GM23338 (cell line): ENCODE measurements at places on chromosomes 7 and 10.

DNA sequence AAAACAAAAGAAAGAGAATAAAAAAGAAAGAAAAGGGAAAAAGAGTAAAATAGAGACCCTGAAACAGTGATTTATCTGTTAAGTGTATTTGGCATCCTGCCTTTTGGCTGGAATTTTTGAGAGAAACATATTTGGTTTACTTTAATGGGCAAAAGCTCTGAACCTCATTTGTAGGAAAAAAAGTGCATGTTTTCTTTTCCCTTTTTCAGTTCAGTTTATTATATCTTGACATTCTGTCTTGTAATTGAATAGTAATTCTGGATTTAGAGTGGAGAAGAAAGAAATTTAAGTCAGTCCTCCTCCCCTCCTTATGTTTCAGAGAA, 69.5 kb downstream of the ARID5B start:
- no peak for DNase-seq

GRCh38 chr7:66657798-66658197, 29.1 kb downstream of the KCTD7 start:
- no peak for DNase-seq

GRCh38 chr7:81469869-81470723, 299.8 kb downstream of the HGF start:
- peak; percentile 84 for DNase-seq

DNA sequence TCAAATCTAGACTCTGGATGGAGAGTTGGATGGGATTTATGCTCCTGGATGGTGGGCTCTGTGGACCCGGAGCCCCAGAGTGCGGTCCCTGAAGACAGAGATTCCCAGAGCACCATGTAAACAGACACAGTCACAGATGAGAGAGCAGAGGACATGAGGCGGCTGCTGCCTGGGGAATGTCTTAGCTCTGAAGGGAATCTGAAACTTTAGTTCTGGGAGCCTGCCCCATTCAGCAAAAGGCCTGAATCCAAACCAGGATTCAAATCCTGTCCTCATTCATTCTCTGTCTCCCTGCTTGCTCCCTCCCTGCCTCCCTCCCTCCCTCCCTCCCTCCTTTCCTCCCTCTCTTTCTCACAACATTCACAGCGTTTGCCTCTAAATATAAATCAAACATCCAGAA, 49.5 kb upstream of the CALD1 start:
- no peak for DNase-seq
